ENCODE measurements at places on chromosomes 3 and 15.

- no peak for ATAC-seq
Observed at GRCh38 chr3:111548756-111549155, 6.8 kb downstream of the CD96 start.

DNA sequence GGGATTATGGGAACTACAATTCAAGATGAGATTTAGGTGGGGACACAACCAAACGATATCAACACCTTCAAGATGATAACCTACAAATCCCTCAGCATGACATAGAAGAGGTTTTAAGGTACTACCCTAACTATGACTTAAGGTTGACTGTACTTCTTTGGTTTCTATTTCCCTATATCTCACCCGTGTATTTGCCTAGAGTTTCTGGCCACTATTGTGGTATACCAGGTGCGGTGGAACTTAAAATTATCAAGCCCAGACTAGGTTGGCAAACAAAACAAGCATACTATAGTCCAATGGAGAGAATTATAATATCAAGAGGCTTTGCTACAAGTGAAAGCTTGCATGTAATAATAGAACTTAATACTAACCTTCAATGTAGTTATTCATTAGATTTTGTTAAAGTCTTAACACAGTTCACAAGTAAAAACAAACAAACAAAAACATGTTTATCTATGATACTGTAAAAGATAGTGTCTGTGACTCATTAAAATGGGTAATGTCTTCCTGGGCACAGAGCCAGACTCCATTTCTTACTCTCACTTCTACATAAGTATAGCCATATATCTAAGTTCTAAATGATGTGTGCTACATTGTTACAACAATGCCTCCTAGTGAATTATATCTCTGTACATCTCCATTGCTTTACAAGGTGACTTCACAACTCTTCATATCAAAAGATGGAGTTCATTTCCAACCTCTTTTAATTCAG lies 479.1 kb downstream of the ZBBX start:
- ATAC-seq: no peak

- no peak for ATAC-seq
Observed at GRCh38 chr15:59282515-59283337, 76.1 kb downstream of the LDHAL6B start.

- ATAC-seq: no peak
Observed at GRCh38 chr15:73391128-73391872, 22.5 kb upstream of the HCN4 start.

DNA sequence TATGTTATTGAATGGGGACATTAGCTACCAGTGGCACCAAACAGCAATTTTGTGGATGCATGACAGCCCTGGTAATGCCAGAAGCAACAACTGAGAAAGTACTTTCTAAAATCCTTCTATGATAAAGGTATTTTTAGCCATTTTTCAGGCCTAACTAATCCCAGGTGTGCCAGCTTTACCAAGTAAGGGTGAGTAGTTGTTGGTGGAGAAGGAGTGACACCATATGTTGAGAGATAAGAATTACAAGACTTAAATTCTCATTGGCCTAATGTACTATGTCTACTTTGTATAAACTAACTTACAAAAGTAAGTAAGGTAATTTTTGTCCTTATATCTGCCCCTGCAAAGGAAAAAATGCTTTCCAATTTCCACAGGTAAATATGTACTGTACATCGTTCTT lies 4.1 kb upstream of the COX17 start:
- ATAC-seq: no peak

- ATAC-seq: no peak
Observed at GRCh38 chr3:27507111-27507510, 22.9 kb upstream of the SLC4A7 start.

DNA sequence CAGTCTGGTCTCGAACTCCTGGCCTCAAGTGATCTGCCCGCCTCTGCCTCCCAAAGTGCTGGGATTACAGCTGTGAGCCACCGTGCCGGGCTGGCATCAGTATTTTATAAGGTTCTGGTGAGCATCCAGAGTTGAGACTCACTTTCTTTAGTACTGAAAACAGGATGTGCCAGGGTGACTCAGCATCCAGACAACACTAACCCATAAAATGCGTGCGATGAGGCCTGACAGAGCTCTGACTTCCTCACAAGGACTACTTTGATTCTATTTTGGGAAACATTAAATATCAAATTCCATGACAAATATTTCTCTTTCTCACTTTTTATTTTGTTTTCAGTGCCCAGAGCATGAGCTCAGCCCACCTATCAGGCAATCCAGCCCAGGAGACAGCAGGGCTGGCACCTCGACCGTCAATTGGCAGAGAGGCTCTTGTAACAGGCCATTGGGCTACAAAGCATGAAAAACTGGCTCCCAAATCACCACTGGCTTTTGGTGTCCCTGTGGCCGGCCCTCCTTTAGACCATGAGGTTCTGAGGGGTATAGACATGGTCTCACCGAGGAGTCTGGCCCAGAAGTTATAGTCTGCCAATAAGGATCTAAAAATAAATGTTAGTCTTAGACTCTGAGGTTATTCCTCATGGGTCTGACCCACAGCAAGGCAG lies 75.0 kb downstream of the FEM1B start:
- peak; percentile 76 for ATAC-seq

- ATAC-seq: peak; percentile 41
Observed at GRCh38 chr15:38714309-38715072, 149.9 kb upstream of the RASGRP1 start.

DNA sequence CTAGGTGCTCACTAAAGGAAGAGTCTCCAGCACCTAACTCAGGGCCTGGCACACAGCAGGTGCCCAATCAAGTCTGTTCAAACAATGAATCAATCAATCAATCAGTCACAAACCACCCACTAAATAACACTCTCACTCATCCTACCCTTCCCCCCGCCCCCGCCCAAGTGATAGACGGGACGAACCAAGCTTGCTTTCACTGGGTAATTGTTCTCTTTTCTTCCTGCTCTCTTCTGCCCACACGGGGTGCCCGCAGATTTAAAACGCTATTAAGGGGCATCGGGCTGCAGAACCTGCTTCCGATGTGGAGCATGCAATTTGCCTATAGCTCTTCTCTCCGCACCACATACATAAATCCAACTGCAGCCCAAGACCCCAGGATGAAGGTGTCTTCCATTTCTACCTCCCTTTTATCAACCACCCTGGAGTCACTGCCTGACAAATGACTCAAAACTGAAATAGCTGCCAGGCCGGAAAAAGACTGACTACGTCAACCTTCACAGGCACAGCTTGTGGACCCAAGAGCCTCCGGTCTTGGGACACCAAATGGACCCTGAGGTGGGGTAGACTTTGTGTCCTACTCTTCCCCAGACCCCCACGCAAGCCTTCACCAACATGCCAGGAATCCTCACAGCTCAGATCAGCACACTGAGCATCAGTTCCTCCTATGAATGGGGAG lies 1.7 kb downstream of the KLHL25 start:
- ATAC-seq: no peak

- ATAC-seq: no peak
Observed at GRCh38 chr3:171169866-171170265, 143.3 kb upstream of the SLC2A2 start.

- ATAC-seq: no peak
Observed at GRCh38 chr15:81914734-81915256, 131.0 kb downstream of the MEX3B start.

DNA sequence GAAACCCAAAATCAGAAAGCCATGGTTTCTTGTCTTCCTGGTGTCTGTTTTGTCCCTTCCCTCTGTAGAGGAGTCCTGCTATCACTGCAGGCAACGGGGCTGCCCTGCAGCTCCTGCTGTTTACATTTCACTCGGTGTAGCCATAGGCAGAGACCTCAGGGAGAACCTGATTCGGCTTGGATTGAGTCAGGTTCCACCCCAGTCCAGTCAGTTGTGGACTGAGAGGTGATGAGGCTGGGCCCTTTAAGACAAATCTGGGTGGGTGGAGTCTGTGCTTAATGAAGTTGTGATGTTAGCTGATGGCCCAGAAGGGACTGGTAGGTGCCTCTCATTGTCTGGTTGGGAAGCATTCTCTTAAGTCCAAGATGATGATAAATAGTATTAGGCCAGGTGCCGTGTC lies 35.7 kb downstream of the FLNB start:
- no peak for ATAC-seq
